Posterior cingulate gyrus (tissue), 11 donors: ENCODE measurements at places on chromosomes 7 and 10.
A peak's percentile ranks its signal among the peaks of the same experiment; 100 is the strongest.

- DNase-seq, result no peak
Measured at GRCh38 chr10:44071479-44071878, 313.4 kb downstream of the CXCL12 start.

- DNase-seq, result no peak
Measured at GRCh38 chr10:27748601-27749000, 3.0 kb upstream of the MKX start.

DNA sequence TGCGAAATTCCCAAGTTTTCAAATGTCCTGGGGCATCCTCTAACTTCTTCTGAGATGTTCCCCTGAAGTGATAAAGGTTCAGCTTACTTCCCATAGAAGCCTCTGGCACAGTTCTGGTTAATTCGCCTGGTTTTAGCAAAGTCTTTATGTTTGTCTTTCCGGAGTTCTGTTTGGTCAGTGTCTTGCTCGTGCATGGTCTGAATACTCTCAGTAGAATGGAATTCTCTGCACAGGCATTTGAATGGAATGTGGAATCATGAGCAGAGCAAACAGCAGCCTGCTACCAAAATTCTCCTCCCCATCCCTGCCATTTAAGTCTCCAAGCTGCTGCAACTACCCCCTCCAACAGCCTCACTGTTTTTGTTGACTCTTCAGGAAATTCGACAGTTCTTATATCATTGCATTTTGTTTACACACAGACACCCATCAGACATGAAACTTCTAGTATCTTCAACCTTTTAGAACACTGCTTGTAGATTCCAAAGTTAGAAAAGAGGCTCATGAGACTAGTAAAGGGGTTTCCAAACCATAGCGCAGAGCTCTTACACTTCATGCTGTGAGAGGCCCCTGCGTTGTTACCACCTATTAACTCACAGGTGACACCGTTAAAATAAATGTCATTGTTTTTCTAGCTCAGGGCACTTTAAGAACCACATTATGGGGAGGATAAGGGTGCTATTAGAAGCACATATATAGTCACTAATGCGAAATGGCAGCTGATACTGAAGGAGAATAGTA lies 129.7 kb downstream of the PLCE1 start:
- DNase-seq, result no peak

- DNase-seq, result peak; percentile 88
Measured at GRCh38 chr10:132223156-132223590, 36.4 kb downstream of the DPYSL4 start.

GRCh38 chr10:680745-681144 lies 8.7 kb downstream of the DIP2C start:
- DNase-seq, result no peak

GRCh38 chr10:28463141-28463540 lies 69.8 kb upstream of the WAC start:
- no peak for DNase-seq

GRCh38 chr10:86614853-86615252 lies 39.5 kb upstream of the OPN4 start:
- DNase-seq, result no peak

- no peak for DNase-seq
Measured at GRCh38 chr10:115829521-115830205, 443.3 kb downstream of the GFRA1 start.

DNA sequence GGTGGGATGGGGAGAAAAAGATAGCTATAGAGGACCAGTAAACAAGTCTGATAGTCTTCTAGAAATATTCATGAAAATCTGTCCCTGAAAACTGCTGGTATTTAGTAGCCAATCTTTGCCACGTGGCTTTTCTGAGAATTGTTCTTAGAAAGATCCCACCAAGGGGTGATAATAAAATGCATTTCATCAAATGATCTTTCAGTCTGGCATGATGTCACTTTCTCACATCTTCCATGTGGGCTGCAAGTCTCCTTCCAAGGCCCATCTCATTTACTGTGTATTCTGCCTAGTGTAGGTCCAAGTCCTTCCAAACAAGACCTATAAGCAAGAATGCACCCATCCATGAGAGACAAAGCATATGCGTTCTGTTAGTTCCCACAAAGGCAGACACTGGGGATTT lies 226.0 kb downstream of the CHCHD3 start:
- no peak for DNase-seq

GRCh38 chr7:114823290-114823689 lies 98.6 kb upstream of the MDFIC start:
- no peak for DNase-seq

GRCh38 chr10:62008946-62009345 lies 107.4 kb downstream of the ARID5B start:
- no peak for DNase-seq

DNA sequence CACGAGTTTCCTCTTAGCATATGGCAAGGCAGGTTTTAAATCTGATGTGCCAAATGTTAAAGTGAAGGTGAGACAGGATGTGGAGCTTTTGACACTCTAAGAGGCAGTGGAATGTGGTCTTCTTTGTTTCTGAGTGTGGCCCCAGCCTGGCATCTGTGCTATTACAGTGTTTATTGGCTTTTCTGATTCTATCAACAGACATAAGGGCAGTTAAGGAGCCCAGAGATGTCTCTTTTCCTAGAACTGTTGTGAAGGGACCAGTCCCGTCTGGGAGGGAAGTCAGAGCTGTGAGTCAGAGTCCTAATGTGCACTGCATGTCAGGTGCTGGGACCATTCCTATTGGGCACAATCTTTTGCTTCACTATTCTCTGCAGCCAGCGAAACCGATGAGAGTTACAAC lies 32.5 kb downstream of the TRUB1 start:
- no peak for DNase-seq

GRCh38 chr10:72303424-72304128 lies 29.9 kb downstream of the DDIT4 start:
- DNase-seq, result no peak

- DNase-seq, result no peak
Measured at GRCh38 chr10:100535338-100535714, 417 bp upstream of the HIF1AN start.

DNA sequence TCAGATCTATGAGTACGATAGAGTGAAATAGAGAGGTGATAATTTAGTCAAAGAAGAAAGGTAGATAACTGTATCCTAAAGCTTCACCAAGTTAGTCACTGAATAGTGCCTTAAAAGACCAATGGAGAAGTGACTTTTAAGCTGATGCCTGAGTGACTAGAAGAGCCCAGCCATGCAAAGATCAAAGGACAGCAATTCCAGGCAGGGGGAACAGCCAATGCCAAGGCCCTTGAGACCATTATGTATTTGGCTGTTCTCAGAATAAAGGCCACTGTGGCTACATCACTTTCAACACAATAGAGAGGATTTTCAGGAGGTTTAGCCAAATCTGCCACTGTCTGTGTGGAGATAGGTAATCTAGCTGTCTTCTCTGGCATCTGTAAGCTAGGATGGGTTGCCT lies 17.8 kb downstream of the HDAC9 start:
- DNase-seq, result no peak

DNA sequence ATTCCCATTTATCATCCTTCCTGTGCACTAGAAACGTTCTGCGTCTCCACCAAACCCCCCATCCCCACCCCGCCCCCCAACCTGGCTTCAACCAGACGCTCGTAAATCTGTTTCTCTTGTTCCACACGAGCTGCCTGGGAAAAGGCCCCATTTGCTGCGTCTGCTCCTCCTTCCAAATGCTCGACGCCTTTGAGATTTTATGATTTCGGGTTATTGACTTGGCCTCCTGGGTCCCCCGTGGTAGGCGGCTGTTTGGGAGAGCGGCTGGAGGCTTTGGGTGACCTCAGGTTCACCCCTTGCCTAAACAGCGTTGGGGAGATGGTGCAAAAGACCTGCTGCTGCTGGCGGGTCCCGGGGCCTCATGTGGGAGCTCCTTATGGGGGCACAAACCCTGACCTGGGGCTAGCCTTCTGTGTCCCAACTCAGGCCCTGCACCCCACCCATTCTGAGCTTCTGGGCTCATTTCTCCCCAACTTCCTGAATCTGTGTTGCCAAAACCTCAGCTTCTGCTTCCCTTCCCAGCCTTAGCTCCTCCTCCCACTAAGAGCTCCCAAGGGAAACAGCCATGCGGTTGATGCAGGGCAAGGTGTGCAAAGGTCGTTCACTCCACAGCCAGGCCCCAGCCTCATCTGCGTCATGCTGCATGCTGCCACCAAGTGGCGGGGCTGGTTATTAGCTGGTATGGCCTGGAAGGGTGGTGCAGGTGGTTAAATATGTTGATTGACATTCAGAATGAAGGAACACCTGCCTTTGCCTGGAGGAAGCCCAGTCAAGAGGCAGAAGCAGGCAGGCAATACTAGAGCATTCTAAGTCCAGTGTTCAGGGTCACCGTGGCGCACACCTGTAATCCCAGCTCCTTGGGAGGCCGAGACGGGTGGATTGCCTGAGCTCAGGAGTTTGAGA lies 49.1 kb upstream of the ELN start:
- no peak for DNase-seq

GRCh38 chr7:155447603-155448002 lies 10.3 kb upstream of the EN2 start:
- peak; percentile 17 for DNase-seq

GRCh38 chr7:12320241-12320986 lies 83.3 kb downstream of the VWDE start:
- no peak for DNase-seq

- no peak for DNase-seq
Measured at GRCh38 chr10:102208311-102209035, 17.6 kb upstream of the ELOVL3 start.
